ENCODE measurements at places on chromosomes 7 and 10. TPM values are rescaled to one million over a fixed set of nuclear protein-coding genes. Genes with fewer than 3 reads are reported as not detected.

The NUPR2 gene
- polyA plus RNA-seq = not detected

- peak; percentile 48 for DNase-seq
Measured at GRCh38 chr10:104076743-104077160, 8.9 kb downstream of the COL17A1 start.

- no peak for DNase-seq
Measured at GRCh38 chr7:155467846-155468784, 10.2 kb downstream of the EN2 start.

GRCh38 chr10:3036155-3037021 is 31.0 kb upstream of the PFKP start:
- no peak for DNase-seq

GRCh38 chr10:116752969-116753665 is 10.8 kb upstream of the HSPA12A start:
- no peak for DNase-seq

DNA sequence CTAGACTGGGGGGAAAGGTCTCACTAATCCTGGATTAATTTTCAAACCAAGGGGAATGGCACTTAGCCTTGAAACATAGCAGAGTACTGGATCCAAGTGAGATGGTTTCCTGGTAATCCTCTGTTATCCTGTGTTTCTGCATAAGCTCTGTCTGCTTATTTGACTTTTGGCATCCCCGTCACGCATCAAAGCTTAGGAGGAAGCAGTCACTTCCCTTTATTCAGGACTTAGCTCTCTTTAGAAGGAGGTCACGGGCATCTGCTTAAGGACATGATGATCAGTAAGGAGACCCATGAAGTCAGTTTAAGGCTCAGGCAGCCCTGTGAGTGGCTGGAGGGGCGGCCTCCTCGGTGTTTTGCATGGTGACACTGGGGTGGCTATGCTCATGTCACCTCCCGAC is 30.0 kb downstream of the TSPAN15 start:
- no peak for DNase-seq

- no peak for DNase-seq
Measured at GRCh38 chr7:15886626-15887025, 200.1 kb upstream of the MEOX2 start.

- DNase-seq = peak; percentile 83
Measured at GRCh38 chr10:100009793-100010676, at the start of gene DNMBP. TSS of gene DNMBP (minus strand) at chr10:100009947. CDS start at chr10:99972124, 37,823 bp downstream.

DNA sequence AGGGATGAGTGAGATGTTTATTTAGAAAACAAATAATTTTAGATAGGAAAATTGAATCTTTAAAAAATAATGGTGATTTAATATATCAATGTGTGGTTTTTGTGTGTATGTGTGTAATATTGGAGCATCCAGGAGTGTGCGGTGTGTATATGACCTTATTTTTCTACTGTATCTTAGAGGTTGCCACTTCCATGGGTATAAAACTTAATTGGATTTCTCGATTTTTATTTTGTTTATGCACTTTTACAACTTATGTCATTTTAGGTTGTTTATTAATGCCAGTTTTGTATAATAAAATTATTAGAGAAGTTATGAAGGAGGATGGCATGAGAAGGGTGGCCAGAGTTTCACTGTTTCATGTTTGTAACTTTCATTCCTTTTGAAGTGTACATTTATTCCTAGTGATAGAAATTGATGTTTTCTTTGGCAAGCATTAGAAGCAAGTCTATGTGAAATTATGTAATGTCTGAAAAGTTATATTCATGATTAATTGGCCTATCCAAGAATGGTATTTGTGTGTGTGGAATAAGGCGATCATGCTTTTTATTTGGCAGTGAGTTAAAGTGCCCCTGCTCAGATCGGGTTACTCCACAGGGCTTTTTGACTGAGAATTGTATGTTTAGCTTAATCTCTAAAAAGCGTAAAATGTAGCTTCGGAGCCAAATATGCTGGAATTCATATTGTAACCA is 110.3 kb downstream of the KAT6B start:
- no peak for DNase-seq
